Fibroblast of skin of scalp (primary cell): ENCODE measurements at places on chromosomes 6 and 20.

GRCh38 chr20:1784586-1784985 is 110.6 kb upstream of the SIRPA start:
- DNase-seq = no peak

GRCh38 chr20:53978497-53978896 is 91.9 kb downstream of the BCAS1 start:
- no peak for DNase-seq

GRCh38 chr6:140438346-140438735 is 1063.9 kb upstream of the CITED2 start:
- peak; percentile 46 for DNase-seq

DNA sequence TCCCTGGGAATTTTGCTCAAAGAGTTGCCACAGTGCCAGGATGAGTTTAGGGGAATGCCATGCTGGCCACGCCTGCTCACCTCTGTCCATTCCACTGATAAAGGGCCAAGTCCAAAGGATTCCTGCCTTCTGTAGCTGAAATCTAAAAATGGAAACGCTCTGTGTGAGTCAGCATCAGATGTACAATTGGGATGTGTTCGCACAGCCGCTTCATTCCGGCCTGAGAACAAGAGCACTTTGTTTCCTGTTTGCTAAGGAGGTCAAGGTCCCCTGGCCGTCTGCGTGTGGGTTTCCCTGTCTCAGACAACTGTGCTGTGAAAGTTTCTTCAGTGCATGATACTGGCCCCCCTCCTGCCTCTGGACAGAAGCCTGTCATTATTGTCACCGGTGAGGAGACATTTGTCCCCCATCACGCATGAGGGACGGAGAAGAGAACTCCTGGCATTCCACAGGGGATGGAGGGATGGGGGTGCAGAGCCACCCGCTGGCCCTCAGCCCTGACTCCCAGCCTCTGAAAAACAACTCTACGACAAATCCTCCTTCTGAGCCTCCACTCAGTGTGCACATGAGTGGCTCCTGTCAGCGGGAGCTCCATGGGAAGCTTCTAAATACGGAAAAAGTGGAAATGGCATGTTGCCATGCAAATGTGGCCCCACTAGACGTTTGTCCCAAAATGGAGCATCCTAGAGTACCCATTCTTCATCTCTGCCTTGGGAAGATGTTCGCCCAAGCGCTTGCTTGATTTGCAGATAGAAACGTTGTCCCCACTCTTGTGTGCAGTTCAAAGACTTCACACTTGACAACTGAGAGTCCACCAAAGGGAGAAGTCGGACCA is 143.5 kb upstream of the AFDN start:
- peak; percentile 15 for DNase-seq

- peak; percentile 30 for DNase-seq
Observed at GRCh38 chr20:20024942-20025341, 7.8 kb downstream of the NAA20 start.

DNA sequence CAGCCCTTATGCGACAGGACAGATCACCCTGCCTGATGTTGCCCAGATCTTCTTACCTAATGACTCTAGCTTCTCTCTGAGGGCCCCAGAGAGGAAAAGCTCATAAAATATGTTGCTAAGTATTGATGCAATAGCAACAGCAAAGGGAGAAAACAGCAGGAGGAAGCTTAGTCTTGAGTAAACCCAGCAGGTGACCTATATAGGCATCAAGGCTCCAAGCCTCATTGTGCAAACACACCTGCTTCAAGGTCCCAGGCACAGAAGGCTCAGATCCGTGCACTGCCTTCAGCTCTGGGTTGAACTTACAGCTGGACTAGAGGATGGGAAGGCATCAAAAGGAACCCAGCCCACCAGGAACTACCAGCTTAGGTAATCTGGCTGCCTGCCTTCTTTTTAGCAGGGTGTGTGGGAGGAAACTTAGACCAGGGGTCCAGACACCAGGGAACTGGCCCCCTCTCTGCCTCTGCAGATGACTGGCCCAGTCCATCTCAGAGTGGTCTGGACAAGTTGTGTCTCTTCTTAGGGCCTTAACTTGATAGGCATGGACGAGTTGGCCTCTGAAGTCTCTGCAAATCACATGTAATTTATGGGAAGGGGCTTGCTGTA is 34.4 kb downstream of the TGM3 start:
- DNase-seq = no peak

- peak; percentile 78 for DNase-seq
Observed at GRCh38 chr6:35500782-35501181, 3.9 kb upstream of the TEAD3 start.

- DNase-seq = no peak
Observed at GRCh38 chr20:17648791-17649730, 33.0 kb downstream of the RRBP1 start.

GRCh38 chr6:105526225-105526872 is 123.5 kb upstream of the PREP start:
- DNase-seq = no peak

DNA sequence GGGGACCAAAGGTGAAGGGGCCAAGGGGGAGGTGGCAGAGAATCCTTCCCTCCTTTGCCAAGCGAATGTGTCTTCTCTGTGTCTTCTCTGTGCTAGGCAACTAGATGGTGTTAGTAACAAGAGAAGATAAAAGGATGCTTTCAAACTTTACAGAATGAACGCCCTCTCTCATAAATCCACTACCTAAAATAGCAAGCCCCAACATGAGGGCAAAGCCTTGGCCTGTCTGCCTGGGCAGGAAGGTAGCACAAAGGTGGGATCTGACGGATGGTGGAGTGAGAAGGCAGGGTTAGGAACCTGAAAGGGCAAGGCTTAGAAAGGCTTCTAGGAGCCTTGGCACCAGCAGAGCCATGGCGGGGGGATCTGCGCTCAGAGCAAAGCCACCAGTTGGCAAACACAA is 13.6 kb upstream of the TGM3 start:
- no peak for DNase-seq

- no peak for DNase-seq
Observed at GRCh38 chr6:36961441-36962435, 7.2 kb downstream of the PI16 start.

GRCh38 chr20:39705032-39705431 is 742.9 kb downstream of the DHX35 start:
- DNase-seq = no peak

- DNase-seq = no peak
Observed at GRCh38 chr6:80003826-80004172, 650 bp upstream of the TTK start.

- no peak for DNase-seq
Observed at GRCh38 chr20:62523473-62524203, 47.8 kb upstream of the GATA5 start.

DNA sequence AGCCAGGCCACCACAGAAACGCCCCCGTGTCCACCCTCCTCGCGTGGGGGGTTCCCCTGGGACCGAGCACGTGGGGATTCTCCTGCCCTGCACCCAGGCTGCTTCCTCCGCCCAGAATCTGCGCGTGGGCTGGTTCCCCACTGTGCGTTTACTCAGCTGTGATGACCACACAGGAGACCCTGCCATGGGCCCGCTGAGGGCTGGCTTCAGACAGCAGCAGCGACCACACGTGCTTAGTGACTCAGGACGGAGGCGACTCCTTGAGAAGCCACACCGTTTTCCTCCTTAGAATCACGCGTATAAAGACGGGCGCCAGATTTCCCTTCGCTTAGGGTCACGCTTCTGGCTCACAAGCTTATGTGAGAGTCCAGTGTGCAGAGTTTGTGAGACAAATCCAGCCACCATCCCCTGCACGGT is 63.9 kb upstream of the PDE10A start:
- no peak for DNase-seq

DNA sequence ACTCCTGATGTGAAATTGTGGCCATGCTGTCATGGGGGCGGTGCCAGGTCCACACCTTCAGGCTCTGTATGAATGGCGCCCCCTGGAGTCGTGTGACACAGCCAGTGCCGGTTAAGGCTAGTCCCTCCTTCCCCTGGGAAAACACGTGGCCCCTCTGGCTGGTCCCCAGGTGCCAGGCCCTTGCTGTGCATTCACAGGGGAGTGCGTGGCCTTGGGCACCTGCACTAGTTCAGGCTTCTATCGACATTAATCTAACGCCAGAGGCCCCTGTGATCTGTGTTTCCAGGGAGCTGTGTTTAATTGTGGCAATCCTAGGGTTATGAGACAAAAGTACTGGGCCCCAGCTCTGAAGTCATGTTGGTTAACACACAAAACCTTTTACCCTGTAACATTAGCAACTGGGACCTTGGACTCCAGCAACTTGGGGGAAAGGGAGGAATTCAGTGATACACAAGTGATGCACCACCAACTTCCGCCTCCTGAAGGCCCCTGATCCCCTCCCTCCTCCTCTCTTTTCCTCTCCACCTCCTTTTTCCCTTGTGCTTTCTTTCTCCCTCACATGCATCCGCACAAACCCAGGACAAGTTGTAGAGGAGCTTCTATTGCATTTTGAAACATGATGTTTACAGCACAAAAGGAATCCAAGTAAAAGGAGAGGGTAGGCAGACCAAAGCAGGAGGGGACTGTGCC is 74.0 kb downstream of the SSR1 start:
- DNase-seq = peak; percentile 74

DNA sequence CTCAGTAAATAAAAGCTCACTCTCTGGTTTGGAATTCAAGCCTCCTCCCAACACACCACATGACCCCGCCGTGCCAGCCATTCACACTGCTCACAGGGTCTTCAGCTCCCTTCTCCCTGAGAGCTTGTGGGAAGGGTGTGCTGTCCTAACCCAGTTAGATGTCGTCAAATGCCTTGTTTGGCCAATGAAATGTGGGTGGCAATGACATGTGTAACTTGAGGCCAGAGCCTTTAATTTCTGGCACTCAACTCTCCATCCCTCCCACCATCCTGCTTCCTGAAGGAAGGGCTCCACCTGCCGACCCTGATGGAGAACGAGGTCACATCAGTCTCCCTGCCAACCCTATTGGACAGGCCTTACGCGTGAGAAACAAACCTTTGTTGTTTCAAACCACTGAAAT is 224.5 kb upstream of the AGPAT4 start:
- DNase-seq = peak; percentile 61

- DNase-seq = no peak
Observed at GRCh38 chr6:170212956-170213636, 77.8 kb downstream of the DLL1 start.

DNA sequence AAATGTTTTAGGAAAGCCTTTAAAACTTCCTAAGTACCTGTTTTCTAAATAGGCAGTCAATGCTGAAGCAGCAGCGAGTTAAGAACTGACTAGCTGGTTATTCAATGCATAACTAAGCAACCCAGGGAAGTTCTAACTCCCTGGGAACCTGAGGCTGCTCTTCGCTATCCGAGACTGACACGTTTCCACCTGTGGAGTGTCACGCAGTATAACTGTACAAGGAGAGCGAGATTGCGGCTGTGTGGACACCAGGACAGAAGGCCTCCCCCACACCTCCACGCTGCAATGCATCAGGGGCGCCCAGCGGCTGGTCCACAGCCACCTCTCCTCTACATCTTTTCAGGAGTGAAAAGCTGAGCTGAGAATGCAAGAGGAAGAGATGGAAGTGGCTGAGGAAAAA is 8.0 kb downstream of the PXDC1 start:
- DNase-seq = no peak

GRCh38 chr20:48667889-48668413 is 159.8 kb downstream of the PREX1 start:
- DNase-seq = no peak

DNA sequence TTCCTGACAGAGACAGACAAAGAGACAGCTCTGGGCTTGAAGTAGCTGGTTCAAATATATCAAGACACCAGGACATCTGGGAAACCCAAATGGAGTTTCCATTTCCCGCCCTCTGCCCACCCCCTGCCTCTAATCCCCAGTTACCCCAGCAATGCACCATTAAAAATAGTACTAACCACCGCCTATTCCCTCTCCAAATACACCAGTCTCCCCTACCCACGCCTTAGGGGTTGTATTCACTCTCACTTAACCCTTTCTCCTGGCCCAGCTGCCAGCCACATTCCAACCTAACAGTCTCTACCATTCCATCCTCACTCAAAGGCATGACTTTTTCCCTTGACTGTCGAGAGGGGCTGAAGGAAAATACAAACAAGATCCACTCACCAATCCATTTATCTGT is 22.4 kb downstream of the GABBR1 start:
- DNase-seq = no peak

- DNase-seq = no peak
Observed at GRCh38 chr6:33416386-33417127, 1.4 kb downstream of the CUTA start.

DNA sequence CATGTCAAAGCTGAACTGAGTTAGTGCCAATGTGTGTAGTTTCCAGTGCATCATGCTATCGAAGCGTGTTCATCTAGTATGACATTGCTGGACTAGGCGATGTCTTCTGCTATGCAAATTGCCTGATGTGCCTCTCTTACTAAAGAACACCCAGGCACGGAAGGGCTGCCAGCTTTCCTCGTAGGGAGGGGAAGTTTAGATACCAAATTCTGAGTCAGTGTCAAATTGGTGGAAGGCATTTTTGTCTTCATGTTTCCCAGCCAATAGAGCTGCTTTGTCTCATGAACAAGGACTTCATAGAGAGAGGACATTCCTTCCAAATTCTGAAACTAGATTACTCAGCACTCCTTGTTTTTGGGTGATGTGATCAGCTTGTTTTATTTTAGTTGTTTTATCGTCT is 320.1 kb downstream of the BTBD3 start:
- DNase-seq = peak; percentile 76

GRCh38 chr20:20499439-20499838 is 131.5 kb downstream of the INSM1 start:
- no peak for DNase-seq

- DNase-seq = no peak
Observed at GRCh38 chr6:126795161-126795560, 323.3 kb upstream of the RSPO3 start.

GRCh38 chr6:34465531-34466241 is at the start of gene PACSIN1:
PACSIN1 (plus strand) TSS chr6:34466076; CDS start chr6:34526306, 60,230 bp downstream.
- no peak for DNase-seq

GRCh38 chr6:17381424-17382147 is 11.8 kb upstream of the CAP2 start:
- peak; percentile 76 for DNase-seq

GRCh38 chr6:143695969-143696663 is 18.4 kb downstream of the PHACTR2 start:
- no peak for DNase-seq

- DNase-seq = no peak
Observed at GRCh38 chr6:97978855-97979271, 695.8 kb upstream of the MMS22L start.

DNA sequence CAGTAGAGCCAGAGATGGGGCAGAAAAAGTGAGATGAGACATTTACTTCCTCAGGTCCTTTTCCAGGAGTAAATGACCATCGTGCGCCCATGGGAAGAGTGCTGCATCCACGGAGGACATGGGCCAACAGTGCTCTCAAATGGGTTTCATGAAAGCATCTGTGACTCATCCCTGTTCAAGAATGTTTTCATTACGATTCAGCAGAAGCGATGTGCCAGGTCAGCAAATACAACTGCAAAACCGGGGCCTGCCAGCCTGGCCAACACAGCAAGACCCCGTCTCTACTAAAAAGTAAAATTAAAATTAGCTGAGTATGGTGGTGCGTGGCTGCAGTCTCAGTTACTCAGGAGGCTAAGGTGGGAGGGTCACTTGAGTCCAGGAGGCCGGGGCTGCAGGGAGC is 125.1 kb downstream of the LY86 start:
- DNase-seq = peak; percentile 81

GRCh38 chr20:57408131-57408530 is 16.9 kb downstream of the RBM38 start:
- no peak for DNase-seq

- DNase-seq = no peak
Observed at GRCh38 chr6:423799-424345, 32.3 kb downstream of the IRF4 start.
